Tongue (tissue), 3 donors: ENCODE measurements at places on chromosomes 2 and 18. TPM values are rescaled to one million over a fixed set of nuclear protein-coding genes. Genes with fewer than 3 reads are reported as not detected.

DNA sequence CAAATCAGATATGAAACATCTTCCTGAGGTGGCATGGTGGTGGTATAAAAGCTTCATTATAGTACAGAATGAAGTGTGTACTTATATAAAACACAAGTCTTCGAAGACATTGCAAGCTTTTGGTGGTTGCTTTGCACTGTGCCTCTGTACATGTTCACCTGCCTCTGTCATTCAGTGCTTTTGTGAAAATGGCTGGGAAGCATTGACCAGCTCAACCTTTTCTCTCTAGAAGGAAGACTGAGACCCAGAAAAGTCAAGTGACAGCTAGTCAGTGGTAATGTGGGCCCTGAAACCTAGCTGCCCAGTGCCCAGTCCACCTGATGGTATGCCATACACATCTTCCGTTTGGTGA is 12.1 kb downstream of the ITGA6 start:
- DNase-seq = no peak

DNA sequence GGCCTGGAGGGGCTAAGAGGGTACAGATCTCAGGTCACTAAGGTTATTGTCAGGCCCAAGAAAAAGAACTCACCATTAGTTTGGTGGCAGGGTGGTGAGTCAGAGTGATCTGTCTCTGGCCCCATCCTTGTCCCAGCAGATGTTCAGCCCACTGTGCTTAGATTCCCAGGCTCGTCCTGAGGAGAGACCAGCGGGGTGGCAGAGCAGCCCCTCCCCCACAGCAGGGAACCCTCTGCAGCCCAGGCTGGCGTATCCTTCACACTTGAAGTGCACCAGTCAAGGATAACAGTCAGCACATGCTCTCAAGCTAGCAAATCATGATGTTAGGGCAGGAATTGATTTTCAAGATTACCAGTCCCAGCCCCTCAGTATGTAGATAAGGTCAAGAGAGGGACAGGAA is 43.1 kb downstream of the TMEM185B start:
- DNase-seq = no peak

DNA sequence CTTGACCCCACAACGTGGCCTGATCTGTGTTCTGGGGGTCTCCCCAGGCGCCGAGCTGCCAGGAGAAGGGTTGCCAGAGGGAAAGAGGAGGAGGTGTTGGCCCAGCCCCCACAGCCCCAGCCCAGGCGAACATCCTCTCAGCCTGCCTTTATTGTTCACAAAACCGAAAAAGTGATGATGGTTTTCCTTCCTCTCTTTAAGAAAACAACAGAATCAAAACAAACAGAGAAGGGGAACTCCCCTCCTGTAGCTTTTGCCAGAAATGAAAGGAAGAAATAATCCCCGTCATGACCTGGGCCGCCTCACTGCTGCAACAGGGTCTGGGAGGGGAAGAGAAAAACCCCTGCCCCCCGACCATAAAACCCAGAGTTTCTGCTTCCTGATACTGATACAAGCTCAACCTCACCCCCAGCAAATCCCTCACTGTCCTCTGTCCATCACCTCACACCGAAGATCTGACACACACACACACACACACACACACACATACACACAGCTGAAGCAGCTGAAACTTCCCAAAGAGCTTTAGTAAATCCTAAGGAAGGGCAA is 52.0 kb downstream of the ZFP36L2 start:
- DNase-seq = no peak

GAREM2 gene
- total RNA-seq = 1.8 TPM

DNA sequence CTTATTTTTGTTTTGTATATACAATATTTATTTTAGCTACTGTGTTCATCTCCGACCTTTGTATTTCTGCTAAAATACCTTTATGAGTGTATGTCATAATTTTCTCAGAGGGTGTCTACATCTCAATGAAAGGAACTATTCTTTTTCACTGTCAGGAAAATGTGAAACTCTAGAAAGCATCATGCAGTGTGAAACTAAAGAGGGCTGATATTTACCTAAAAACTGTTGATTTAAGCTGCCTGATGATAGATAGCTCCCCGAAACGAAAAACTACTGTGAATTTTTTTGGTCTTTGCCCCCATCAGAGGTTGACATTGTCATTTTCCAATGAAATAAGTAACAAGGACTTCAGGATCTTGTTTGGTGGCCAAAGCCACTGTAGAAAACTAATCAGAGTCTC is 38.8 kb downstream of the TMEM178A start:
- DNase-seq = no peak
